ENCODE measurements at places on chromosomes 7 and 10.

GRCh38 chr7:10677211-10677610 is 296.5 kb upstream of the PHF14 start:
- no peak for DNase-seq

DNA sequence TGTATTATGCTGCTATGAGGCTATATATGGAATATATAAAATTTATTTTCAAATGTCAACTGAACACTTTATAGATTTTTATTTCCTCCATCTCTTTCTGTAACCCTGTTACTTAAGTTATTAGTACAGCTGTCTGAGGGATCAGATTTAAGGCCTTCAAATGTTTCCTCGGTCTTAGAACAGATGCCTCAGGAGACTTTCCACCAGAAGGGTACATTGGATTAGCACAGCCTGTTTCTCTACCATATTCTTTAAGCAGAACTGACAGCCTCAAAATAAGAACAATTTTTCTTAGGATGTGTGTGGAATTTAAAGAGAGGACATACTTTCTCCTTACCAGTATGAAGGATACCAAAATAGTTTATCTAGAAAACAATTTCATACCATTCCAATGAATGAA is 53.0 kb upstream of the HGF start:
- peak; percentile 41 for DNase-seq

DNA sequence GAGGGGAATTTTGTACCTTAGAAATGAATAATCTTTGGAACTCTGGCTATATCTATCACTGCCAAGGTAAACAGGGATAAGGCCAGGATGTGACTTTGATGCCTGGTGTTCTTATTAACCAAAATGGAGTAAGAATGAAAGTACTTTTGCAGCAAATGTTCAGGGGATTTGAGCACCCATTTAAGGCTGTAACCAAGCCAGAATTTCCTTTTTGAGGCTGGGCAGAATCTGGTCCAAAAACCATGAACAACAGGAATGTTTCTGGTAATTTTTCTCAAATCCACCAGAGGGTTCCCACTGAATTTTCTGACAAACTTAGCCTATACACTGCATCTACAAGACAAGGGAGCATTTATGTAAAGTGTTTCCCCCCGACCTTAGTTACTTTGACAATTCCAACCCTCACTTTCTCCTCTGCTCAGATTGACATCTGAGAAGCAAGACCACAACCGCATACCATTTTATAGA is 120.6 kb downstream of the BAMBI start:
- no peak for DNase-seq

DNA sequence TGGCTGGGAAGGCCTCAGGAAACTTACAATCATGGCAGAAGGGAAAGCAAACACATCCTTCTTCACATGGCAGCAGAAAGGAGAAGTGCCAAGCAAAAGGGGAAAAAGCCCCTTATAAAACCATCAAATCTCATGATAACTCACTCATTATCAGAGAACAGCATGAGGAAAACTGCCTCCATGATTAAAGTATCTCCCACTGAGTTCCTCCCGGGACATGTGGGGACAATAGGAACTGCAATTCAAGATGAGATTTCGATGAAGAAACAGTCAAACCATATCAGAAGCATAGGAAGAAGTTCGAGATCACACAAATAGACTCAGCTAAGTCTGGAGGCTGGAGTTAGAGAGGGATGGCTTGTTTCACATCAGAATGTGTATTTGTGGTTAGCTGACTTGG is 869.4 kb upstream of the PHF14 start:
- DNase-seq = no peak

DNA sequence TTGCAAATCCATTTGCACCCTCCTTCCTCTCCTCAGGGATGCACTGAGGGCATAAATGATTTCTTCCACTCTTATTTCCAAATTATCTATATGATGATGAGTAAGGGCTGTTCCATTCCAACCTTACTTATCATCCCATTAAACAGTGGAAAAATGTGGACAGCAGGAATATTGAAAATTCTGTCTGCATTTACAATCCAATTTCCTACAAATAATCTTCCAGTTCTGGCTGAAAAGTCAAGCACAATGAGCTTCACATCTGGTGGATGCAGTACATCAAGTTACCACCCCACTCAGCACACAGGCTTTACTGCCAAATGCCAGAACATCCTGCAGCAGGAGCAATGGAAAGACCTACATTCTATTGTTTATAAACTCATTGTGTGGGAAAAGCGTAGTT is 345.0 kb upstream of the STEAP1 start:
- DNase-seq = no peak
